Stimulated activated CD4-positive, alpha-beta T cell treated with anti-CD3 and anti-CD28 coated beads, TNF-alpha, amount 100 ng/mL, for 24 hours (primary cell): ENCODE measurements at places on chromosomes 6 and 20.

DNA sequence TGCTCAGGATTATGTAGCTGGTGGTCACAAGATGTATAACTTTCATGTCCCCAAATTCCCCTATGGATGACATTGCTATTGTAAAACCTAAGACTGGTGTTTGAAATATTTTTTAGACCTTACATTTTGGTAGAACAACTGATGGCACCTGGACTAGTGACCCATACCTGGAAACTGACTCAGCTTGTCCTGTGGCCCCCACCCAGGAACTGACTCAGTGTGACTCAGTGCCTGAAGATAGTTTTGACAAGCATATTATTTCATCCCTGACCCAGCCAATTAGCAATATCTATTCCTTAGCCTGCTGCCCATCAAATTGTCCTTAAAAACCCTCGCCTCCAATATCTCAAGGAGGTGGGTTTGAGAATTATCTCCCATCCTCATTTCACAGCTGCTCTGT, 90.9 kb upstream of the GRIK2 start:
- DNase-seq, result no peak

DNA sequence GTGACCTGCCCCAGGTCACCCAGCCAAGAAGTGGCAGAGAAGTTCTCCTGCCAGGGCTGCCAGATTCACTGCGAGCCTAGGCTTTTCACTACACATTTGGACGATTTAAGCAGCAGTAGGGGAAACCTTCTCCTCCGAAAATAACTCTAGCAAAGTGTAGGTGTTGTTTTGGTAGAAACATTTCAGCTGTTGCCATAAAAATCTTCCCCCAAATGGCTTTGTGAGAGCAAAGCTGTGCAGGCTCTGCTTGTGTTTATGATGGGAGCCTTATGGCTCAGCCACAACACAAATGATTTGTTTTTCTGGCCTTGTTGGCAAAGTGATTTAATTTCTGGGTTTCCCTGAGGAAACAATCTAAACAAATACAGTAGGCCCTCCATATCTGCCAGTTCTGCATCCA, 81.8 kb downstream of the PLCB4 start:
- no peak for DNase-seq

DNA sequence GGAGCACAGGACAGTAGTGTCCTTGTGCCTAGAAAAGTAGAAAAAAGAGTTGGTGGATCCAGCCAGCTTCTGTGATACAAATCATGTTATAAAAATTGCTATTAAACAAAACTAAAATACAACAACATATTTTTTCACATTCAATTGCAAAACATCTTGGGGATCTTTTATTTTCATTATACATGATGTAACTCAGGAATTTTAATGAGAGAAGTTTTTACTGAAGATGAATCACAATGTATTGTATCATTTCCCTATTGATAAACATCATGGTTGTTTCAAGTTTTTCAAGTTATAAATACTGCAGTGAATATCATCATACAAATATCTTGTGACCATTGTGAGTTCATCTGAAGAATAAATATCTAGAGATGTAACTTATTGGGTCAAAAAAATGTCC, 608.0 kb downstream of the PHF3 start:
- DNase-seq, result no peak

GRCh38 chr6:28240471-28240870, 11.6 kb downstream of the ZKSCAN4 start:
- DNase-seq, result no peak

DNA sequence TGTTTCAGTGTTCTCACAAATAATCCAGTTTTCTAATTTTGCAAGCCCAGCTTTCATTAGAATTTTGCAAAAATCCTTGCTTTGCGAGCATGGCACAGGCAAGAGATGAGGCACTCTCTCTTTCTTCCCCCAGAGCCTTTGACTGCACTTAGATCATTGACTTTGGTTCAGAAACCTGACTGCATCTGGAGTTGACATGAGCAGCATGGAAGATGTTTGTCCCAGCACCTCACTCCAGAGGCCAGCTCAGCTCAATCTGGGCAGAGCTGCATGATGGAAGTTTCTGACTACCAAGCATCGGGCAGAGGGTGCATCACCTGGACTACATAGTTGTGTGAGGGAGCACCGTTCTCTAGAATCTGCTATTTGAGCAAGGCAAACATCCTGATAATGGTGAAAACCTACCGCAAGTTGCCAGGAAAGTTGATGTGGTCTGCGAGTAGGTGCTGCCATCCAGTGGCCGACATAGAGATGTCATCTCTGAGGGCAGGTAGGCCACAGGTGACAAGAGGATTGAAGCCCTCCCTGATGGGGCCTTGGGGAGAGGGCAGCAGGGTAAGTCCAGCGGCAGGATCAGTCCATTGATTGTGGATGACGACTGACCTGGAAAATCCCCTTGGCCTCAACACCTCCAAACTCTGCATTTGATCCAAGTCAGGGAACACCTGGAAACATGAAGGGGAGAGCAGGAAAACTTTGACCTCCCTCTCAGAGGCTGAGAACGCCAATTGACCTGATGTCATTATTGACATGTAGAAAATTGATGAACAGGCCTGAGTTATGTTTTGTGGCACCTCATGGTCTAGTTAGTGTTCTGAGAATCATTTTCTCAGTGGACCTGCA, 3.8 kb upstream of the LPA start:
- no peak for DNase-seq

- no peak for DNase-seq
These were observed 798.5 kb upstream of the EPHA7 start for GRCh38 chr6:94217836-94218235.

DNA sequence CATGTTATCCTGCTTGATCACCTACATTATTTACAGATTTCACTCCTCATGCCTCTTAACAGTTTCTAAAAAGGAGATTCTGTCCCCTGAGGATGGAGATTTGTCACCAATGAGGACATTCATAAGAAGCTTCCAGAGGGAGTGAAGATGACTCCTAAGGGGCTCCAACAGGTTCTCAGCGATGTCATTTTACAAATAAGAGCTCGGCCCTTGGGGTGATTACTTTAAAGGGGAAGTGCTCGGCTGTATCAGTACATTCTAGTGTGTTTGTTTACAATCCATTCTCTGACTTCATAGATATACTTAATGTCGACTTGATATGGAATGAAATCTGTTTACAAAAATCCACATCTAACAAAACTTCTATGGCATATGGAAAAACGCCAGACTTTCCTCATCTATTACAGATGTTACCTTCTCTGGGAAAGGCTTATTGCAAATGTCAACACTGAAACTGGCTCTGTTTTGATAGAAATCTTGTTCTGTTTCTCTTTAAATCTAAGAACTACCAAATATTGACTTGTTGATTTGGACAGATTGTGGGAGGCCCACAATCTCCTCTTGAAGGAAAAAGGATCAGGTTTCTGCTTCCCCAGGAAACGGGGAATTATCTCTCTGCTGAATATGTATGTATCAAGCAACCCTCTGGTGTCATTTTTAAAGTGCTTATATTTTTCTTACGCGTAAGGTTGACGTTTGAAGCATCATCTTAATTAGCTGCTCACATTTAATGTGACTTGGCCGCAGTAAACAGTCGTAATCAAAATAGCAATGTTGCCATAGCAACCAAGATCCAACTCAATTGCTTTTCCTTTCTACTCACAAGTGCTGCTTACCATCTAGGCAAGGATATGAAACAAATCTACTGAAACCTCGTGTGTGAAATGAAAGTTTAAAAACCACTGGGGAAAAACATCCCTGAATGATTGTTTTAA, 95.7 kb downstream of the SHLD1 start:
- DNase-seq, result no peak

- no peak for DNase-seq
These were observed 78.3 kb downstream of the AKAP7 start for GRCh38 chr6:131213501-131213990.

- DNase-seq, result no peak
These were observed 162.6 kb upstream of the SCGN start for GRCh38 chr6:25489399-25489798.

DNA sequence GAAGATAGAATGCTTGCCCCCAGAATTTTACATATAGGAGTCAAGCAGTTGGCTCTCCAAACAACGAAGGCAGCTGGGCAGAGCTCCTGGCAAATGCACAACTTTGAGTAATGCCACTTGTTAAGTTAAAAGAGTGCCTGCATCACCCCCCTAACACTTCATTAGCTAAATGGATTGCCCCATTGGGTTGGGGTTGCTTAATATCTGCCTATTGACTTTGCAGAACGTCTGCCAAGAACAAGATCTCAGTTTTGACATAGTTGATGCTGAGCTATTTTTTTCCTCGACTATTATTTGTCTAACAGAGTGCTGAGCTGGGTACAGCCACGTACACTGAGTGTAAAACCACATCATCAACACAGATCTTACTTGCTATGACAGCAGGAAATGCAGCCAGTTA, 12.1 kb downstream of the ANKRD60 start:
- no peak for DNase-seq

DNA sequence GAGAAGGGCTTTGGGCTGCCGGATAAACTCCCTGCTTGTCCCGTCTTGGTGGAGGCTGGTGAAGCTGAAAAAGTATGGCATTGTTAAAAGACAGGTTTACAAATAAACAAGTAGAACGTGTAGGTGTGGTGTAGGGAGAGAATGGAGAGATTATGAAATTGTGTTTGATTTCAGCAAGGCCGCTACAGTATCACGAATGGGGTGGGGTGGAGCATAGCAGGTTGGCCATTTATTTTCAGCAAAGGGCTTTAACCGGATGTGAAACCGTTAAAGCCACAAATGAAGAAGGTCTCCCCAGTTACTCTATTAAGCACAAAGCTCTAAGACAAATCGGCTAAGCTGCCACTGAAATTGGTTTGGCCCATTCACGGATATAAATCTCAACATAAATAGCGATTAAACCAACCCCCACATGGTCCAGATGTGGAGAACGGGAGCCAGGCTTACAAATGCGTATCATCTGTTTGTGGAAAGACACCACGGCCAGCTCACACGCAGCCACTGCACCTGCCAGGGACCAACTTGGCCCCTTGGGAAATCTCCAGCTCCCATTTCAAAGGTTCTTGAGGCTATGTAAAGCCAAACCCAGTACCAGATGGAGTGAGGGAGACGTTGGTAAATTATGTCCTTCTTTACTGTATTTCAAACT, 94.0 kb downstream of the ZMYND8 start:
- DNase-seq, result no peak

GRCh38 chr6:138896104-138896756, 91.8 kb downstream of the REPS1 start:
- DNase-seq, result no peak

- peak; percentile 4 for DNase-seq
These were observed 13.8 kb upstream of the GTF3C6 start for GRCh38 chr6:110944681-110945151.

- no peak for DNase-seq
These were observed 177.9 kb downstream of the FRK start for GRCh38 chr6:115882771-115883170.

DNA sequence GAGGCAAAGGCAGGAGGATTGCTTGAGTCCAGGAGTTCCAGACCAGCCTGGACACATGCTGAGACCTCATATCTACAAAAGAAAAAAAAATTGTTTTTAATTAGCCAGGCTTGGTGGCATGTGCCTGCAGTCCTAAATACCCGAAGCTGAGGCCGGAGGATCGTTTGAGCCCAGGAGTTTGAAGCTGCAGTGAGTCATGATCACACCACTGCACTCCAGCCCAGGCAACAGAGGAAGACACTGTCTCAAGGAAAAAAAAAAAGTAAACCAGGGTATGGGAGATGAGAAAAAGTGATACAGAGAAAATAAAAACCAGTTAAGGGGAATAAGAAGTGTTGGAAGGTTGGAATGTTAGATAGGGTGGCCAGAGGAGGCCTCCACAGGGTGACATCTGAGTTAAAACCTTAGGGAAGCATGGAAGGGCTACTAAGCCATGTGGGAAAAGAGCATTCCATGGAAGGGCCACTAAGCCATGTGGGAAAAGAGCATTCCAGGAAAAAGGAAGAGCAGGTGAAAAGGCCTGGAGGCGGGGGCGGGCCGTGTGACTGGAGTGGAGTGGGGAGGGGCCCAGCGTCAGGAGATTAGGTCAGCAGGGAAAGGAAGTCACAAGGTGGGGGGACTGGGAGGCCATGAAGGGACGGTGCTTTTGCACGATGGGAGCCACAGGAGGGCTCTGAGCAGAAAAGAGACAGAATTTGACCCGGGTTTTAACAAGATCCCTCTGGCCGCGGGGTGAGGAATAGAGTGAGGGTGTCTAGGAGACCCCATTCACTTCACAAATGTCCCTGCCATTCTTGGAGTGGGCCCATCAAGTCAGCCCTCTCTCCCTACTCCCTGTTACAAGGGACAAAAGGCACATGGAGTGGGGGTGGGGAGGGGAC, 18.3 kb downstream of the CPNE5 start:
- DNase-seq, result no peak

- no peak for DNase-seq
These were observed 31.5 kb downstream of the KDM1B start for GRCh38 chr6:18186540-18187250.

DNA sequence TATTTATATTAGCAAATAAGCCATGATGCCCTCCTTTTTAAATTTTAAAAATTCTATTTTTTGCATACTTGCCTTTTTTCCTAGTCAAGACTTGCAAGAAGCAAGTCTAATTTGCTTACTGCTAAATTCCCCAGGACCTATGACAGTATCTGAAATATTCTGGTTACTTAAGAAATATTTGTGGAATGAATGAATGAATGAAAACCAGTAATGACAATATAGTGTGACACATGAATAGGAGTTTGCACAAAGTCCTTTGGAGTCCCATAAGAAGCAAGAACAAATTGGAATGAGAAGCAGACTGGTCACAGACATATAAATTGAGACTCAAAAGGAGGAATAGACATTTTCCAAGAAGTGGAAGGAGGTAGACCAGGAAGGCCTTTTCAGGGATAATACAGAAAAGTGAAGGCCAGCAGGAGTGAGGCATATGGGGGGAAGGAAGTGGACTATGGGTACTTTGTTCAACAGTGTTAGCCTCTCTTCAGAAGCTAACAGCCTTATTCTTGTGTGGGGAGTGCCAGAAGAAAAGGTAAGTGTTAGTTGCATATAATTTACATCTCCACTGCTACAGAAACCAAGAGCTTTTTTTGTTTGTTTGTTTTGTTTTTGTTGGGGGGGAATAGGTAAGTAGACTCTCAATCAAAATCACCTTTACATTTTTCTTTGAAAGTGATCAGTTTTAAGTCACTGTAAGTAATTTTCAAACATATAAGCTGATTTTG, 93.6 kb upstream of the FAM184A start:
- no peak for DNase-seq

DNA sequence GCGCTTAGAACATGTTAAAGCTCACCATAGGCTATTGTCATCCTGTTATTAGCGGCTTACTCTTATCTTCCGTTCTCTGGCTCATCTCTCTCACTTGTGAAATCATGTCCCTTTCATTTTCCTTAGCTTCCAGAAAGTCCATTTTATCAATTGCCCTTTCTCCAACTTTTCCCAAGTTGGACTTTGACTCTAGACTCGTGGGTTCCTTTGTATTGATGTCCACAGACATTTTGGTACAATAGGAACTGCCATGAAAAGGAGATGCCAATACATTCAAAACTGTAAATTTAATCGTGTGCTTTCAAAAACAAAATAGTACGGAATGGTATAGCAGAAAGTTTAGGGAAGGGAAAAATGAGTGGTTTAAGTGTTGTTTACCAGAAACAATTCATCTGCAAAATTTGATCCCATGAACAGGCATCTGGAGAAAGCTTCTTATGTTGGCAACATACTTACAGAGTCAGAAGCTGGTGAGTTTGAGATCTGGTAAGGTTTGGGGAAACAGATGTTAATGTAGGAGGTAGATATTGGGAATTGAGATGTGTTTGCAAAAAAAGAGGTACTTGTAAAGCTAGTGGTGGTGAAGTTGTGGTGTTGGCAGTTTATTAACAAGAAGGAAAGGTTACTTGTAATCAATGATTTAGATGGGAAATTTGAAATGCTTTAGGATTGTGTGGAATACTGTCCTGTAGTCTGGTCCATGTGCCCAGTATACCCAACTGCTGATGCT, 10.2 kb upstream of the HIVEP1 start:
- DNase-seq, result no peak
